ENCODE measurements at places on chromosomes 1 and 21.

GRCh38 chr1:15749399-15750291 is 7.3 kb downstream of the TMEM82 start:
- no peak for DNase-seq

GRCh38 chr21:37368541-37369279 is 2.1 kb downstream of the DYRK1A start:
- no peak for DNase-seq

DNA sequence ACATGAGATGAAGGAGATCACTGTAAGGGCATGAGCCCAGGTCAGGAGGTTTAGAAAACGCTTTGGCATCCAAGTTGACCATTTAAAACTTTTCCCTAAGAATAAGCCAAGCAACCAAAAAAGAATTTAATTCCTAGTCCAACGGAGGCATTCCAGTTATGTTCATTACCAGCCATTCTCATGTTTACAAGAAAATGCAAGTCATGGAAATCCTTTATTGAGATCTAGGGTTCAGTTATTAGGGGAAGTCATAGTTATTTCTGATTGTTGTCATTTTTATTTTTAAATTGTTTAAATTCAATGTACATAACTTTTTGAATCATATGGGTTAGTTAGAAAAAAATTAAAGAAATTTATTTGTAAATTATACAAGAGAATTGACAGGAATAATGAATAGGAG is 24.5 kb downstream of the CFHR5 start:
- no peak for DNase-seq

- no peak for DNase-seq
Measured at GRCh38 chr1:59917785-59918180, 8.8 kb downstream of the CYP2J2 start.

DNA sequence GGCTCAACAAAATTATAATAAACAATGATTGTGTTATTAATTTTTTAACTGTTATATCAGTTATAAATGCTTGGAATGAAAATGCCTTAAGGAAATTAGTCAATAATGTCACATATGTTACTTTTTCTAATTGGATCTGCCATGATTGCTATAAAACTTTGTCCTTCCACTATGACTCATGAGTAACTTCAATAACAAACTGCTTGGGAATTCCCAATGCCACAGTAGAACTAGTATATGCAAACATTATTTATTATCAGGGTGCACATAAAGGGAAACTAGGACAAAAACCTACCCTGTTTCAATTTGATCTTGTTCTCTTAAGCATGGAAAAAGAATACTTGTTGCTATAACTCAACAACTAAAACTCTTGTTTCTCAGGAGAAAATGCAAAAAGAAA is 59.1 kb upstream of the PDC start:
- DNase-seq: no peak

DNA sequence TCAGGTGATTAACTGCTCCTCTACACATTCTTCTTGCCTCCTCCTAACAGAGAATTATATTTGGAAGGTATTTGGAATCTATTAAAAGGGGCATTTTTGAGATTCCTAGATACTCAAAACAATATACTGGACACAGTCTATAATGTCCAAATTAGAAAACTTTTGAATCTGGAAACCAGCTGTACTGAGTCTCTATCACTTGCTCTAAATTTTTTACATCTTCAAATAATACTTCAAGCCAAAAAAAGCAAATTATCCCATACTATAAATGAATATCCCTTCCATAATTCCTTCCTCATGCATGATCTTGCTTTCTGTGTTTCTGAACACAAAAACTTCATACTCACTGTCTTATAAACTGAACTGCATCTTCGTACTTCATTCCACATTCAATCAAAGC is 28.5 kb downstream of the PTP4A2 start:
- no peak for DNase-seq

GRCh38 chr1:31757204-31757679 is 6.9 kb downstream of the ADGRB2 start:
- no peak for DNase-seq

DNA sequence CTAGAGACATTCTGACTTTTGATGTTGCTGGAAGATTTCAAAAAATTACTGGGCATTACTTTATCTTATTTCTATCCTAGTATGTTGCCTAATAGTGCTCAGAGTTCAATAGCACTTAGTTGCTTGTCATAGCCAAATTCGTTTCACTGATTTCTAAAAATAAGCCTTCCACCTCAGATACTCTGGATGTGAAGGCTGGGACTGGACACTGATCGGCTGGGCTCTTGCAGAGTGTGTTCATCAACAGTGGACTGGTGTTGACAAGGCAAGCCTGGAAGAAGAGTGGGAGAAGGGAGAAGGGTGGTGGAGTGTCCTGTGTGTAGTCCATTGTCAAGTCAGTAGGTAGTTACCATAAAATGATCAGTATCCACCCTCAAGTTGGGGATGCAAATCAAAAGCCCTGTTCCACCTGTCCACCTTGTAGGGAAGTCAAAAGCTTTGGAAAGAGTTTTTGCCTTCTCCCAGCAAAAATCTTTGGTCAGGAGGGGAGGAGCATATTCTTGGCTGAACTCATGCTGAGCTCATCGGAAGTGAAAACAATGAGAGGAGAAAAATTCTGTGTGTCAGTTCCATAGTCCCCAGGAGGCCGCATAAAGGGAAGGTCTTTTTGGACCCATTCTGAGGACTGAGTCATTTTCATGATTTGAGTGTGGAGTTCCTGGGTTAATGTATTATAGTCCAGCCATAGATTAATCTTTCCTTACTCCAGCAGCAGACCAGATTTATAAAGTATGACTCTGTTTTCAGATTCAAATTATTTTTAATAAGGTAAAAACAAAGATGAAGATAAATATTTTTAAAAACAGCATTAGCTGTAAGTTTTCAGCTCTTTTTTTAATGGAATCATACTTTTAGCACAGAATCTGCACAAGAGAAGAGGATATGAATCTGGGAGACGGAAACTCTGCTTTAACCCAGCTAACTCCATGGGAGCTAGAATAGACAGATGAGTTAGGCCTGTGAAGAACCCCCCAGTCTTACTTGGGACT is 99.5 kb upstream of the BMP8A start:
- DNase-seq: no peak

- peak; percentile 74 for DNase-seq
Measured at GRCh38 chr1:58768971-58769808, 14.7 kb downstream of the JUN start.

Measured in WERI-Rb-1 (cell line).